ENCODE measurements at places on chromosomes 11 and 22.

DNA sequence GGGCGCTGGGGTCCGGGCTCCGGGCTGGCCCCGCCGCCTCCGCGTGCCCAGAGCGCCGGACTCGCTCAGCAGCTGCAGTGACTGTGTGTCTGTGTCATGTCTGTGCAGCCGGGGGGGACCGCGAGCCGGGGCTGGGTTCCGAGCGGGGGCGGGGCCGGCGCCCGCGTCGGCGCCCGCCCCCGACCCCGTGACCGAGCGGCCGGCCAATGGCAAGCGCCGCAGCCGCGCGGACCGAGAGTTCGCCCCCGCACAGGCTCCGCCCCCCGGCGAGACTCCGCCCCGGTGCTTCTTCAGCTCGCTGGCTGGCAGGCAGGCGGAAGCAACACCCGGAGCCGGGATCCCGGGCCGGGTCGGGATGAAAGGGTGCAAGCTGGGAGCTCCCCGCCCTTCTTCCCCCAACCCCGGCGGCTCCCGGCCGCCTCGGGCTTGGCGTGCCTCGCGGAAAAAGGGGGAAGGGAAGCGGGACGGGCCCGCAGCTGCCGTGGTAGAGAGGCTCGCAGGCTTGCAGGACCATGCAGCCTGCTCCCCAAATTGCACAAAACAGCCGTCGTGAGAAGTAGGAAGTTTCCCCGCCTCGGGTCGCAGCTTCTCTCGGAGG is 750 bp upstream of the LARGE1 start:
- peak; percentile 94 for DNase-seq

GRCh38 chr11:61960532-61960931 is 6.9 kb downstream of the FTH1 start:
- no peak for DNase-seq

DNA sequence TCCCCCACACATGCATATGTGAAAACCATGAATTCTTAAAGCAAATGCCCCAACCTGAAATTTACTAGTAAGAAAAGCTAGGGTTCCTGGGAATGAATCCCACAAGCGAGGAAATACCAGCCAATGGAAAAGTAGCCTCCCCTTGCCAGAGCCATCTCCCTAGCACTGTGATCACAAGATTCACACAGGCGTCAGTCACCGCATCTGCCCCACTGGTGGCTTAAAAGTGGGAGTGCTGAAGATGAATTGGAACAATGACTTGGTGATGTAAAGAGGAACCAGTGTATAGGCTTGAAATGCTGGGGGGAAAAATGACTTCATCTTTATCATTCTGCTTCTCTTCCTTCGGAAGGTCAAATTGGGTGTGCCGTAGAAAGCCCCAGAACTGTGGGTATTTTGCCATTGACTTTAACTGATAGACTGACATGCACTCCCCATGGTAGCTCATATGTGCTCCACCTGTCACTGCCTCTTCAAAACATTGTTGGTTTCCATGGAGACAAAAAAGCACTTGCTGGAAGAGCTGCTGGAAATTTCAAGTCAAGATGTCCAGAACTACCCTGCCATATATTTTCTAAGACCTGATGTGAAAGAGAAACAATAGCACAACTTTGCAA is 19.2 kb upstream of the ASPHD2 start:
- DNase-seq = no peak

- DNase-seq = no peak
Measured at GRCh38 chr11:23090659-23091058, 230.4 kb upstream of the CCDC179 start.

- no peak for DNase-seq
Measured at GRCh38 chr11:117387992-117388755, 60.5 kb downstream of the CEP164 start.

- no peak for DNase-seq
Measured at GRCh38 chr11:65355776-65356393, 1.3 kb downstream of the TIGD3 start.

GRCh38 chr11:116192509-116193210 is 580.1 kb downstream of the BUD13 start:
- no peak for DNase-seq

DNA sequence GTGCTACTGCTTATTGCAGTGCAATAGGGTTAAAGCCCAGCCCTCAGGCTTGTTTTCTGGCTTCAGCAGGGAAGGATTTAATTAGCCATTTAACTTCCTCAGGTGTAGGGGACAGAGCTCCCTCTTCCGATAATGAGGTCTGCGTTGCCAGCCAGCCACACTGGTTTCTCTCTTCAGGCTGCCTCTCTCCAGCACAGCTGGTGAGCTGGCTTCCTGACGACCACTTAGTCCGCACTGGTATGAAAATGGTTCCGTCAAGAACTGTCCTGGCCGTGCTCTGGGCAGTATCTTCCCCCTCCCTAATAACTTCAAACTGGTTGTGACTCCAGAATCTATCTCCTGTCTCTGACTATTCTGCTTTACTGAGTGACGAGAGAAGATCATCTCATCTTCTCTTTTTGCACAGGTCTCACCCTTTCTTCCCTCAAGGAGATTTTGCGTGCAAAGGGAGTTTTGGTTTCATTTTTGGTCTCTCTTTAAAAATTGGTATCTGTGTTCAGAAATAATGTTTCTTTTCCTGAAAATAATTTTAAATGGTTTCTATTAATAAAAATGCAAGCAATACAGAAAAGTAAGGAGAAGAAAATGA is 49.2 kb downstream of the CNTN5 start:
- no peak for DNase-seq

GRCh38 chr11:67054346-67054835 is 2.3 kb upstream of the RHOD start:
- DNase-seq = no peak

DNA sequence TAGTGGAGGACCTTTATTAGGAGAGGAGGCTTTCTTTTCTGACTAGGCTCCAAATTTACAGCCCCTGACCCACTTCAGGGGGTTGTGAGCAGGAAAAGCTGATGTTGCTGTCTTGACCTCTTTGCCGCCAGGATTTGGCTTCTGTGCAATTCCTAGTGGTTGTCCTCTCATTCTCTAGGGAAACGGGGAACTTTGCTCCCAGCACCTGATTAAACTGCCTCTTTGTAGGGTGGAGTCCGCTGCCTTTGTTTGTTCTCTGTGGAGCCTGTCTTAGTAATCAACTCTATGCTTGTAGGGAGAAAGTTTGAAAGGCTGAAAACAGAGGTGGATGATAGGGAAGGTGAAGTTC is 16.3 kb downstream of the CTNND1 start:
- no peak for DNase-seq

DNA sequence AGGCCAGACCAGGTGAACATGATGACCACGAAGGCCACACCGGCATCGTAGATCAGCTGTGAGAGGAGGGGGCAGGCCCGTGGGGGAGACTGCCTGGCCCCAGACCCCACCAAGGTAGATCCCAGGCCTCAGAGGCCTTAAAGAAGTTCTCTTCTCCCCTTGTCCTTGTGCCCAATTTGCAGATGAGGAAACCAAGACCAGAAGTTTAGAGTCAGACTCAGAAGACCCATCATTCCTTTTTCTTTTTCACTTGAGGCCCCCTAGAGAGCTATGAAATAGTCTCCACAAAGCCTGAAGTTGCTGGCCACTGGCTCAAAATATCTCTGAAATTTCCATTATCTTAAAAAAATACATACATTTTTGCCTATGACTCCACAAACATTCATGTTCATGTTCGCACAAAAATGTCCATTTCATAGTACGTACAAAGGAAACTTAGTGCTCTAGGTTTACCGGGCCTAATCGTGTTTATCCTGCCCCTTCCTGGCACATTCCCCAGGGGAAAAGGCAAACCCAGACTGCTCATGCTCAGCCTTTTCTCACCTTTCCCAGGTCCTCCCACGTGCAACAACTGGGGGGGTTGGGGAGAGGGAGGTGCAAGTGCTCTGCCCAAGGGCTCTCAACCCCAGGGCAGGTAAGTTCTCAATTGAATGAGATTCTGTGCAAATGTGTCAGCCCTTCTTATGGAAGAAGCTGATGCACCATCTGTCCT is 19.2 kb downstream of the SLC43A1 start:
- no peak for DNase-seq

DNA sequence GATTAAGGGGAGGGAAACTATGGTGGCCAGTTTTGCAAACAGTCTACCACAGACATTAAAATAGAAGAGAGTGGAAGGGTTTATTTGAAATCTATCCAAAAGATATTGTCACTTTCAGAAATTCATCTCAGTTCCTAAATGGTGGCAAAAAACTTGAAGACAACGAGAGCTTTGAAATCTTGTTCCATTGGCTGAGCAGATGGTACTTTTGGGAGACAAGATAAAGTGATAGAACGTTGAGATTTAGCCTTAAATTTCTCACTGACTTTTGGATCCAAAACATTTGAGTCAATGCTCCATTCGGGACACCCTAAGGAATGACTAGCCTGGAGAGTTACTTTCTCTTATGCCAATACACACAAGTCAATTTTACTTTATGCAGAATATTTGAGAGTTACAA is 319.1 kb upstream of the LARGE1 start:
- no peak for DNase-seq

GRCh38 chr11:119491753-119492510 is 69.0 kb upstream of the THY1 start:
- DNase-seq = no peak

DNA sequence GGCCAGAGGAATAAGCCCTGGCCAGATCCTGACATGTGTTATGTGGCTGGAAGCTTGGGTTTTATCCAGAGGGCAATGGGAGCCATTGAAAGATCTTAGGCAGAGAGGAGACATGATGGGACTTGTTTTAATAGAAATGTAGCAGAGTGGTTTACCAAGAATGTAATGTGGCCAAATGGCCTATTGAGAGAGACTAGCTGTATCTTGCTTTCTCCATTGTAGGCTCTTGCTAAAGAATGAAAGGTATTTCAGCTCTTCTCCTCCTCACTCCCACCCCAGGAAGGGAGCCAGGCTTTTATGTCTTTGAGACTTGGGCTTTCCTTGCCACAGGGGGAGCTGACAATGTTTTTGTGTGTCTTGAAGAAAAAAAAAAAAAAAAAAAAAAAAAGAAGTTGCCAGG is 82.3 kb downstream of the TRIM29 start:
- no peak for DNase-seq

DNA sequence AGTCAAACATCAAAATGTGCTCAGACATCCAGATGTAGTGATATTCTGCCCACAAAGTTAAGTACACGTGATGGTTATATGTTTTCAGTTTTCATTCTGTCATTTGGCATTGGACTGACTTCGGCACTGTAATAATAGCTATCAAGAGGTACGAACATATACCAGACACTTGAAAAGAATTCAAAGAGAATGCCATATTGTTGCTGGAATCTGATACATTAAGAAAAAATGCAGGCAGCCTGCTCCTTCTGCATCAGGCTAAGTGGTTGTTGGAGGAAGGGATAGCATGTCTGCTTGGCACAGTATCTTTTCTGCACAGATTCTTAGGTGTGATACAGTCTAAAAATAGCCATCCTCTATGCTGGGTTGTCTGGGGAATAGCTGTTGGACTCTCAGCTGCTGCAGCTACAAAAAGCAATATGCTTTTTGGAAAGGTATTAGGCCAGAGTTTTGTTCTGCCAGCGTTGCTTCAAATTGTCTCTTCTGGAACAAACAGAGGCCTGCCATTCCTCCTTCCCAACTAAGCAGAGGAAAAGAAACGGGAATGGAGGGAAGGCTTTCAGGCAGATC is 892.6 kb downstream of the TBC1D22A start:
- DNase-seq = no peak

- DNase-seq = peak; percentile 29
Measured at GRCh38 chr22:36860821-36861659, at the start of gene NCF4. Gene NCF4, plus strand, starts transcription at chr22:36861006. Its CDS starts 166 bp downstream, at chr22:36861172.

- DNase-seq = no peak
Measured at GRCh38 chr11:833849-834311, 1.1 kb downstream of the CD151 start.

- DNase-seq = no peak
Measured at GRCh38 chr11:60710482-60710881, 11.1 kb downstream of the MS4A8 start.

DNA sequence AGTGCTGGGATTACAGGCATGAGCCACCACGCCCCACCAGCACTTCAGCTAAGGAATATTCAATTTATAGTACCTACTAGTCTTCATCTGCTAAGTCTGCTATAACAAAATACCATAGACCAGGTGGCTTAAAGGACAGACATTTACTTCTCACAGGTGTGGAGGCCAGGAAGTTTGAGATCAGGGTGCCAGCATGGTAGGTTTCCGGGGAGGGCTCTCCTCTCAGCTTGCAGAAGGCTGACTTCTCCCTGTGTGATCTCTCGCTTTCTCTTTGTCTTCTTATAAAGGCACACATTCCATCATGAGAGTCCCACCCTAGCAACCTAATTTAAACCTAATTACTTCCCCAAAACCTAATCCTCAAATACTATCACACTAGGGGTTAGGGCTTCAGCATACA is 433.0 kb downstream of the INSC start:
- no peak for DNase-seq

DNA sequence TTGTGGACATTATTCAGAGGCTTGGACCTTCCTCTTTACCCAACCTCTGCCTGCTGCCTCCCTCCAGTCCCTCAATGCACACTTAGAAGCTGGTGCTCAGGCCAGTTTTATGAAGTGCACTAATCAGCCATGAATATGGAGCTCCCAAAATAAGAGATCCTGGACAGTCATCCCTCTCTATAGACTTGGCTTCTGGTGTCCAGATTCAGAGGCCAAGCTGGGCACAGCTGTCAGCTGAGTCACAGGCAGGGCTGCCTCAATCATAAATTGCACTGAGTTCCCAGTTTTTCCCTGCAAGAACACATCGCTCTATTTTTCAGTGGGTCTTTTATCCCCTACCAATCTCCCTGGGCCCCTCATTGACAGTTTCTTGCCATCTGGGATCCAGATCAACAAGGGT is 161.7 kb upstream of the CADM1 start:
- no peak for DNase-seq

DNA sequence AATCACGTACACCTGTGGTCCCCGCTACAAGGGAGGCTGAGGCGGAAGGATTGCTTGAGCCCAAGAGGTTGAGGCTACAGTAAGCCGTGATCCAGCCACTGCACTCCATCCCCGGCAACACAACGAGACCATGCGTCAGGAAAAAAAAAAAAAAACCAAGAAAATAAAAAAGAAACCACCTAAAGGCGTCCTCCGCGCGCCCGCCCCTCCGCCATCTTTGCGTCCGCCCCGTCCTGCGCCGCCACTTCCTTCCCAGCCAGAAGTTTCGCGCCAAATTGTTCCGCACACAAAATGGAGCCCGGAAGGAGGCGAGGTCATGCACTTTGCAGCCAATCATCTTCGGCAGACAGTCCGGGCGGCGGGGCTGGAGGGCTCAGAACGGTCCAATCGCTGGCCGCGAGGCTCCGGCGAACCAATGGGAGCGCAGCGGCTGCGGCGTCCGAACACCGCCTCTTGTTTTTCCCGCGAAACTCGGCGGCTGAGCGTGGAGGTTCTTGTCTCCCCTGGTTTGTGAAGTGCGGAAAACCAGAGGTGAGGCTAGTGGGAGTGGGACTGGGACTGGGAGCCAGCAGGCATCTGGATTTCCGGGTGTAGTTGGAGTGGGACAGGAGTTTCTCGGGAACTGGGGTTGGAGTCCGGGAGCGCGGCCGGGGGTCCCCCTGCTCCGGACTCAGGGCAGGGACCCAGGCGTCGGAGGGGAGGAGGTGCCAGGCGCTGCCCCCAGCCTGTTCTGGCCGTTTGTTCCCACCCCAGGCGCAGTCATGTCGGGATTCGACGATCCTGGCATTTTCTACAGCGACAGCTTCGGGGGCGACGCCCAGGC is at the start of gene MCM5:
MCM5 (plus strand) TSS at position 463 of the 823 bp plus-strand sequence; CDS start at position 762, 299 bp downstream.
- peak; percentile 95 for DNase-seq

All from activated T-cell treated with anti-CD3 and anti-CD28 coated beads for 48 hours (primary cell).